Stimulated activated CD4-positive, alpha-beta T cell treated with anti-CD3 and anti-CD28 coated beads, Interleukin-4, amount 100 ng/mL, for 1 hour (primary cell): ENCODE measurements at places on chromosomes 6 and 20.

GRCh38 chr6:168609914-168610490 is 169.0 kb downstream of the SMOC2 start:
- DNase-seq: no peak

GRCh38 chr6:25875926-25876602 is 2.0 kb upstream of the SLC17A3 start:
- DNase-seq: no peak

DNA sequence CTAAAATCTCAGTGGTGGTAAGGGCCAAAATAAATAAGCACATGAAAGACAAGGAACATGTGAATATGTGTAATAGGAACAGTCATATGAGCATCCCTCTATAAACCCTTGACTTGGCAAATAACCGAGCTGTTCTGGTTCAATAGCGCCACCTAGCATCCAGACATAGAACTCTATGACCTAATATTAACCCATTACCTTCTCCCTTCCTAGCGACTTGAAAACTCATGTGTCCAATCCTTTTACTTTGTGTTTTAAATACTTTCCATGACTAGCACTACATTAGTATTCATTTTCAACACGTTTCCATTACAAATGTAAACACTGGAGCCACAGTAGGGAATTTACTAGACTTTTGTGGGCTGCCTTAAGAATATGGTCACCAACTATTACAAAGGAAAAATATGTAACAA is 279.7 kb downstream of the UST start:
- DNase-seq: no peak

- no peak for DNase-seq
Observed at GRCh38 chr6:147167576-147168461, 36.4 kb upstream of the STXBP5 start.

- DNase-seq: no peak
Observed at GRCh38 chr6:85062884-85063283, 298.5 kb upstream of the TBX18 start.

- no peak for DNase-seq
Observed at GRCh38 chr6:99993533-99994251, at the start of gene MCHR2. MCHR2 (minus strand) TSS chr6:99994223; CDS start chr6:99956147, 38,076 bp downstream.

GRCh38 chr6:26494117-26494516 is 6.0 kb upstream of the BTN1A1 start:
- no peak for DNase-seq

DNA sequence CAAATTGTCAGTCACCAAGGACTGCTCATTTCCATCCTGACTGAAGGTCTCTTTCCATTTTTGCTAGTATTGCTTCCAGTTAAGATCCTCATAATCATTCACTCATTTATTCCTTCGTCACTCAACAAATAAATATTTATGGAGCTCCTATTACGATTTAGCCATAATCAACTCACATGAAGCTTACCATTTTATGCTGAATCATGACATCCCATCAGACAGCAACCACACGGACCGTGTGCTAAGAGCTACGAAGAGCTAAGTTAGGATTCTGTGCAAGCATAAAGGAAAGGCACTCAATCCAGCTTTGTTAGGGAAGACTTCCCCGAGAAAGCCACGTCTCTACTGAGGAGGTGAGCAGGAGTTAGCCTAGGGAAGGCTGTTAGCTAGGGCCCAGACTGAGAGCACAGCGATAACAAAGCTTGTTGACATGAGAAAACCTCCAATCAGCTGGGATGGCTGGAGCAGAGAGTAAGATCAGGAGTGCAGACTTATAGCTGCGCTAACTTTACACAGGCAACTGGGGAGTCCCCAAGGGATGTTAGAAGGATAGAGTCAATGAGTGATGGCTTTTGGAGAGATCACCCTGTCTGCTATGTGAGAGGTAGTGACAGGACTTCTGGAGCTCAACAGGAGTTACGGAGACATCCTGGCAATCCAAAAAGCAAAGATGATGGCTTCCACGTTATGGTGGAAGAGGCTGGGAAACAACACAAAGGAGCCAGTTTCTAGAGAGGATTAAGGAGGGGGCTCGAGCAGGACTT is 2.6 kb upstream of the GID8 start:
- no peak for DNase-seq

DNA sequence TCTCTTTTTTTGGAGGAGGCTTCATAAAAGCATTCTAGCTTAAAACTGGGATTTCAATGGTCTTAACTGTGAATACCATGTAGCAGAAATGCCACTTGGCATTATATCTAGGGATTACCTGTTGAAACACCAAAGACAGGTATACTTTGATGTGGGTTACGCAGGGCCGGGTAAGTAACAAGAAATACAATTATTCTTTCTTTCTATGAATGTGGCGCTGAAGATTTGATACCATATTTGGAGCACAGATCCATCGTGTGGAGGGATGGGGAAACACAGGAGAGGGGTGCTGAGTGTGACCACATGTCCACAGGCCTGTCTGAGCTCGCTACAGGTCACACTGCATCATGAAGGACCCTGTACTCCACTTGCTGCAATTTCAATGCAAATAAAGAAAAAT is 257.8 kb downstream of the GMPR start:
- no peak for DNase-seq

GRCh38 chr20:62766716-62767115 is 29.6 kb upstream of the MRGBP start:
- no peak for DNase-seq

DNA sequence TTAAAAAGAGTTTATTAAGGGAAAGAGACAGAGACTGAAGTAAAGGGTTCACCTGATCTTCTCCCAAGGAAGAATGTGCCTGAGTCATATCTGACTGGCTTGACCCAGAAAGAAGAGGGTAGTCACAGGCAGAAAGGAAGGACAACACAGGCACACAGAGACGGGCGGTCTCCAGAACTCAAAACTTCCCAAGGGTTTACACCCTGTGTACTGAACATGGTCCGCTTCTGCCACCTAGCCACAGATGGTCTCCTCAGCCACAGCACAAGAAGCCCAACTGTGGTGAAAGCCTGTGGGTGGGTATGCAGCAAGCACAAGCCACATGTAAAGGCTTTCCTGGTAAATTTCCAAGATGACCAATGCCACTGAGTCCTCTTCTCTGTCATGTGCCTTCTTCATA is 17.2 kb downstream of the UNC5CL start:
- no peak for DNase-seq

DNA sequence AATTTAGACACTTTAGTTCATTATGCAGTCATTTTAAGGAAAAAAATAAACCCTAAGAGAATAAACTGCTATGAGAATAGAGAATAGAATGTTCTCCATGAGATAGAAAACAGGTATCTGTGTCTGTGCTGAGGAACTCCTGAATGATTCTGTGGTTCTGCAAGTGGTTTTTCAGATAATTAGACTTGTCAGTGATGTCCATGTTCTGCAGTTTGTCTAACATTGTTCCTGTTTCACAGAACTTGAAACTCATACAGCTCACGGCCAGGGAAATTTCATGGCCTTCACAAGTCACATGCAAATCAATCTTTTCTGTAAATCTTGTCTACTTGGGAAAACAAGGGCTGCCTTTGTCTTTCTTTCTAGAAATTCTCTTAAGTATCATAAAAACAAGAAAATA is 73.4 kb upstream of the HMGCLL1 start:
- no peak for DNase-seq

DNA sequence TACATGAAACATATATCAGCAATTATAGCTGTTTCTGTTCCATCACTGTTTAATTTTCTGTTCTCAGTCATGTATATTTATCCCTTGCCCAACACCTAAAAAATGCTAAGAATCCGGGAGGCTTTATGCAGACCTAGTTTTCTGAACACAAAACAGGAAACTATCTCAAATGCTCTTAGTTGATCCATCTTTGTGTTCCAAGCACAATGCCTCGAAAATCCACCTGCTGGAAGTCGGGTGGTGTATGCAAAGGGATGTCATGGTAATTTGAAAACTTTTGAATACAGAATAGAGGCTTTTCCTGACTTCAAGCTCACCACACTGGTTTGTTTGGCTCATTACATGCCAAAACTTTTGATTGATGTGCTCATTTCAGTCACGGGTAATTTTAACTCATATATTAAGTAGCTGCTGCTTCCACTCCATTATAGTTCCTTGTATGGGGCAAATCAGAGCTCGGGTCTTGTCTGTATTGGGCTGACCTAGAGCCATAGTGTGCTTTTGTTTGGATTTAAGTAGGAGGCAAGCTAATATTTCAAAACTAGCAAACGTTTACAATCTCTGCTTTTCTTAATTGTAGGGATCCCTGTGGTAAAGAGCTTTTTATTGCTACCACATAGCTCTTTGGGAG is 646.5 kb upstream of the EPHA7 start:
- DNase-seq: no peak

- no peak for DNase-seq
Observed at GRCh38 chr20:44495257-44495656, 19.6 kb downstream of the TTPAL start.

DNA sequence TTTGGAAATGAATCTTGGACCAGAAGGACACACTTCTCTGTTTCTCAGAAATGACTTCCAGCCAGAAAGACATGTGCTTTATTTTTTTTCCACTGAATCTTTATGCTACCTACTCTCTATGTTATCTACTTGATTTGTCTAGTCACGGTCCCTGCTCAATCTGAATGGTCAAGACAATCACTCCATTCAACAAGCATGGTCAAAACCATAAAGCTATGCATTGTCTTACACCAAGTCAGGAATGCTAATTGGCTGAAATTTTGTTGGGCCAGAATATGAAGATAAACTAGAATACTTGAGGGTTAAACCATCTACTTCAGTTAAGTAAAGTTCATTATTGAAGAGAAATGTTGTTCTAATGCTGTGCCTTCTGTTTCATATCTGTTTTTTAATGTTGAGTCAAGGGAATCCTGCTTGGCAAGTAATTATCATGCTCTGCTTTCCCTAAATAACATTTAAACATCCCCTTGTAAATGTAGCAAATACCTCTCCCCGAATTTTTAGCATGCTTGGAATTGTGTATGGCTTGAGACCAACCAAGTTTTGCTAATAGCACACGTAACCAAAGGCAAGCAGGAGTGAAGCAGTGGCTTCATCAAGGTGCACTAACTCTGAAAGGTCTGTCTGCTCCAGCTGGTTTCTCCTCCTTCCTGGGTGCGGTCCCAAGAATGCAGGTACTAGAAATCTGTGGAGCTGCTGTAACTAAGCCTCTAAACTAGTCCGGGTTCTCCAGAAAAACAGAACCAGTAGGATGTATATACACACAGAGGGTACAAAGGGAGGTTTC is 190.3 kb upstream of the CDYL start:
- no peak for DNase-seq

DNA sequence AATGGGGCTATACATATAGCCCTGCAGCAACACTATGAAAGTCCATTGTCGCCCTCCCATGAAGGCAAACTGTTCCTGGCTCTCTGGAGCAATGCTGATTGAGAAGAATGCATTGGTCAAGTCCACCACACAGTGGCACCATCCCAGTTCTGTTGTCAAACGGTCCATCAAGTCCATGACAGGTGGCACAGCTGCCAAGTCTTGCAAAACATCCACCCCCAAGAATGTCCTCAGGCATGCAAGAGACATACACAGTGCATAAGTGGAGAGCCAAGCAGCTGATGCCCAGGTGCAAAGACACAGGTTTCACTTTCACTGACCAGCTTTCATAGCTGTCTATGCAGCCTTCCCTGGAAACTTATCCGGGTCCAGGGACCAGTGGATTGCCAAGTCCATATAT is 17.5 kb downstream of the ZNF391 start:
- DNase-seq: no peak

- DNase-seq: no peak
Observed at GRCh38 chr20:12942123-12942522, 66.6 kb upstream of the SPTLC3 start.

- DNase-seq: no peak
Observed at GRCh38 chr6:30061858-30062458, 893 bp downstream of the POLR1H start.

DNA sequence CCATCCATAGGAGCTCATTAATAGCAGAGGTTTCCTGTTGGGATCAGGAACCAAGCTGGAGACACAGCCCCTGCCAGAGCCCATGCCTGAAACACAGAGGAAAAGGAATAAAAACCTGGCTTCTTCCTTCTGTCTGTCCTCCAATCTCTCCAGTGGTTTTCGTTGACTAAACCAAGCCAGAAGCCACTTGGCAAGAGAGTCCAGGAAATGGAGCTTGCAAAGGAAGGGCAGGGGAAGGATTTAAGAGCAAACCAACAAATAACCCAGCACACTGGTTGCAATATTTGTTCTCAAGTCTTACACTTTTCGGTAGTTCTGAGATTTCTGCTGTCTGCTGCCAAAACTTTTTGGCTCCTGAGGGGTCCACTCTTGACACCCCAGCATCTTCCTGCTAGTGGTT is 137.0 kb upstream of the BMP2 start:
- no peak for DNase-seq
